ENCODE measurements at places on chromosomes 4 and X.

DNA sequence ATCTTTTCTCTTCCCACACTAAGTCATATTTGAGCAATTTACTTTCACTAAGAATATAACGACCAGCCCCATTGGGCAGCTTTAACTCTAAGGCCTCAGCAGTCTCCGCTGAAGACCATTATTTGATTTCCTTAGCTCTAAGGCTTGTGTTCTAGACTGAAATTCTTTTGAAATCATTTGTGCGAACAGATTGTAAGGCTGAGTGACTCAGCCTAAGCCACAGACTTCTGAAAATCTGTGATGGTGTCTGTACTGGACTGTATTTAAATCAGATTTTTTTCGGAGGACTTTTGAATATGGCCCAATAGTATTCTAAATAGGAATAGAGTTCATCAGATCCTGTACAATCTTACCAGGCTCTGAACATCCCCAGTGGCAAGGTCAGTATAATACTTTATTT is 150.3 kb upstream of the TECRL start:
- no peak for DNase-seq

DNA sequence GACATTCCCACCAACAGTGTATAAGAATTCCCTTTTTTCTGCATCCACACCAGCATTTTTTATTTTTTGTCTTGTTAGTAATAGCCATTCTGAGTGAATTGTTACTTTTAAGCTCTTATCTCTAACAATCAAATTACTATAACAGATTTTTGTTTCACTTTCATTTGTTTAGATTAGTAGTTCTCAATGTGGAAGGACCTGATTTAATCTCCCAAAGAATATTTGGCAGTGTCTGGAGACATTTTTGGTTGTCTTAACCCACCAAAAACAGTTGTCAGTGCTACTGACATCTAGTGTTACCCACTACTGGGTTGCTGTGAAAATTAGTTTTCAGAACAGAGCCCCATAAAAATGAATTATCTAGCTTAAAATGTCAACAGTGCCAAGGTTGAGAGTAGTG is 37.9 kb downstream of the RUFY3 start:
- DNase-seq = no peak

- no peak for DNase-seq
Observed at GRCh38 chrX:8988446-8988845, 45.5 kb downstream of the FAM9B start.

GRCh38 chr4:188975271-188975670 is 836.0 kb downstream of the TRIML1 start:
- no peak for DNase-seq

DNA sequence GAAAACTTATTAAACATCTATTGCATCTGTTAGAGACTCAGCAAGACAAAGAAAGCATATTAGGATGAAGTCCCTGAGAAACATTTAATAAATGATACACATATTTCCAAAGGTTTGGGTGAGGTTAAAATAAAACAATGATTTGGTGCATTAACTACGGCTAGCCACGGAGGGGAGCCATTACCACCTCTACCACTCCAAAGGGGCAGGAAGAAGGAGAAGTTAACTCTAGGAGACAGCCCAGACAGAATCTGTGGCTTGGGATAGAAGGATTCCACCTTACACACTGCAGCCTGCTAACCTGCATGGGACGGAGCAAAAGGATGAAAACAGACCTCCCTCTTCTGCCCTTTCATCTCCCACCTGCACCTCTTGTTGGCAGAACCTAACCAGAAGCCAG is 189.1 kb upstream of the C1QTNF7 start:
- DNase-seq = no peak

DNA sequence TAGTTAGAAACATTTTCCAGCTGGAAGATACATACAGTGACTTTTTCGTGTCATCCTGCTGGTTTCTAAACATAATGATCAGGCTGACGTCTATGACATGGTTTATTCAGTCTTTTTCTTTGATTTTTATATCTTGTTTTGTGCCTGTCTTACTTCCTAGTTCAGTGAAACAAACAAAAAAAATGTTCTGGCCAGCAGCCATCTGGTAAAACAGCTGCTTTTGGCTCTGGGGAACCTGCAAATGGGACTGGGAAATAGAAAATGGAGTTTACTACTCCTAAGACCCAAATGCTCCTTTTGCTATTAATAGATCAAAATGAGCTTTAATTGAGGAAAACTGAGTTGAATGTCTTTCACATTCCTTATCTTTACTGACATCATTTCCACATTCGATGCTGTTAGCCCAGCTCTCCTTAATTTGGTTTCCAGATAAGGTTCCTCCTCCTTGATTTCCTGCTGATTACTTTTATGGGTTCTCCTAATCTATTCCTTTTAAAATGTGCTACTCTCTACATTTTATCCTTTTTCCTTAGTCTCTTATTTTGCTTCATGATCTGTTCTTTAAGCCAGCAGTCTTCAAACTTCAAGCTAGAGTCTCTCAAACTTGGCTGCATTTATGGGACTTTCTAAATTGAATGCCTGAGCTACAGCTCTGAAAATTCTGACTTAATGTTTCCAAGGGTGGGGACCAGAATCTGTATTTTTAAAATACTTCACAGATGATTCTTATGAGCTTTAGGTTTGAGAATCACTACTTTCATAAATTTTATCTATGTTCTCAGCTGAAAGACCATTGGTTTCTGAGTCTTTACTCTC is 499.5 kb downstream of the ANKRD50 start:
- no peak for DNase-seq

DNA sequence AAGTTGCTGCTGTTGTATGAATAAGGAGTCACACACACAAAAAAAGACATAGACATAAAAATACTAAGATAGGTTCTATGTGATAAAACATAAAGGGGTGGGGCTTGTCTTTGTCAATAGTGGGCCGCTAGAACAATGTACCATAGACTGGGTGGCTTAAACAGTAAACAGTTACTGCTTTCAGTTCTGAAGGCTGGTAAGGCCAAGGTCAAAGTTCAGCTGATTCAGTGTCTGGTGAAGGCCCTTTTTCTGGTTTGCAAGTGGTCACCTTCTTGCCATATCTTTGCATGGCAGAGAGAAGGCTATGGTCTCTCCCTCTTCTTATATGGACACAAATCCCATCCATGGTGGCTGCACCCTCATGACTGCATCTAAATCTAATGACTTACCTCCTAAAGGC is 1980.7 kb downstream of the PCDH7 start:
- no peak for DNase-seq

Measured in NCI-H1417 (cell line).